ENCODE measurements at places on chromosomes 1 and 21. TPM values are rescaled to one million over a fixed set of nuclear protein-coding genes. Genes with fewer than 3 reads are reported as not detected.
A peak's percentile ranks its signal among the peaks of the same experiment; 100 is the strongest.

- peak; percentile 89 for DNase-seq
Observed at GRCh38 chr1:59926381-59927123, at the start of gene CYP2J2. Gene CYP2J2, minus strand, starts transcription at chr1:59926773. Its CDS starts 27 bp downstream, at chr1:59926746.

- no peak for DNase-seq
Observed at GRCh38 chr1:206456577-206457370, 13.5 kb upstream of the IKBKE start.

GRCh38 chr1:41101950-41102607, 80.6 kb upstream of the SLFNL1 start:
- peak; percentile 91 for DNase-seq

DNA sequence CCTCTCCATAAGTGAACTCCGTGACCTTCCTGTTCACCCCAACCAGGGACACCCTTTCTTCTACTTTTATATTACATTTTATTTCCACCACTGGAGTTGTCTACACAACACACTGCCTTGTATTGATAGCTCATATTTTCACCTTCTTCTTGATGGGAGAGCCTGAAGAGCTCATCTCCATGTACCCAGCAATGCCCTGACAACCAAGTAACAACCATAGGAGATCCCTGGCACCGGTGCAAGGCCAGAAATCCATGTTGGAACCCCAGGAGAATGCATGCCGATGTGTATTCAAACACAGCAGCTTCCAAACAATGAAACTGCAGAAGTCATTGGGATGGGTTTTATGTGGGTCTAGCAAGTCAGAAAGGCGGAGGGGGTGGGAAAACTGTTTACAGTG, 15.5 kb downstream of the TENT5C start:
- no peak for DNase-seq

DNA sequence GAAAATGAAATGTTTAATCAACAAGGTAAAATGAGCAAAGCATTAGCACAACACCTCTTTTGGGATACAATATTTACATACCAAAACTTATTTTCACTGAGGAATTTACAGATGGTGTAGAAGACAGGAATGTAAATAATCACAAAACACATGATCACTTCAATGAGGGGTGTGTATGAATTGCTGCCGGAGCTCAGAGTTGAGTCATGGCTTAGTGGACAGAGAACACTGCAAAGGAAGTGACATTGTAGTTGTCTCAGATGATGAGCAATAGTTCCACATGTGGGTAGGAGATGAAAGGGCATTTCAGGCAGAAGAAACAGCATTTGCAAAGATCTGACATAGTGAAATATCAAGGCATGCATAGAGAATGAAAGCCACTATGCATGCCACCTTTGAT, 5.6 kb upstream of the KPRP start:
- DNase-seq = no peak

- DNase-seq = no peak
Observed at GRCh38 chr1:40038697-40039096, 1.8 kb upstream of the CAP1 start.

- DNase-seq = no peak
Observed at GRCh38 chr1:4265836-4266235, 365.8 kb upstream of the C1orf174 start.

GRCh38 chr1:13764588-13765332, 64.8 kb downstream of the PRDM2 start:
- DNase-seq = no peak

- no peak for DNase-seq
Observed at GRCh38 chr1:61221642-61222041, 139.3 kb downstream of the NFIA start.

DNA sequence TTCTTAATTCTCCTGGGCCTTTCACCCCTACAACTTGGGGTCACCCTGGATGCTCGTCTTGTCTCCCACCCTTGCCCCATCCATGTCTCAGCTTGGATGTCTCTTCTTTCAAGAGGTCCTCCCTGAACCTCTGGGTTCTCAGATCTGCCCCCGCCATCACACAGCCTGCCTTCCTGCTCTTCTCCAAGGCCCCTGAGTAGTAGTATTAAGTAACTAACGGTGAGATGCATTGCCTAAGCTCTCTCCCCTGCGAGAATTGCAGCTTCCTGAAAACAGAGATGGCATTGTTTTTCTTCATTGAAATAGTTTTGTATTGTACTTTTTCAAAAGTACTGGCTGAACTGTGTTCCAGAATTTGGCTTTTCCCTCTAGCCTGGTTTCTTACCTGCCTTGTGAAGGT, 16.0 kb downstream of the MIIP start:
- no peak for DNase-seq

- DNase-seq = no peak
Observed at GRCh38 chr1:177591155-177591554, 378.7 kb downstream of the SEC16B start.

DNA sequence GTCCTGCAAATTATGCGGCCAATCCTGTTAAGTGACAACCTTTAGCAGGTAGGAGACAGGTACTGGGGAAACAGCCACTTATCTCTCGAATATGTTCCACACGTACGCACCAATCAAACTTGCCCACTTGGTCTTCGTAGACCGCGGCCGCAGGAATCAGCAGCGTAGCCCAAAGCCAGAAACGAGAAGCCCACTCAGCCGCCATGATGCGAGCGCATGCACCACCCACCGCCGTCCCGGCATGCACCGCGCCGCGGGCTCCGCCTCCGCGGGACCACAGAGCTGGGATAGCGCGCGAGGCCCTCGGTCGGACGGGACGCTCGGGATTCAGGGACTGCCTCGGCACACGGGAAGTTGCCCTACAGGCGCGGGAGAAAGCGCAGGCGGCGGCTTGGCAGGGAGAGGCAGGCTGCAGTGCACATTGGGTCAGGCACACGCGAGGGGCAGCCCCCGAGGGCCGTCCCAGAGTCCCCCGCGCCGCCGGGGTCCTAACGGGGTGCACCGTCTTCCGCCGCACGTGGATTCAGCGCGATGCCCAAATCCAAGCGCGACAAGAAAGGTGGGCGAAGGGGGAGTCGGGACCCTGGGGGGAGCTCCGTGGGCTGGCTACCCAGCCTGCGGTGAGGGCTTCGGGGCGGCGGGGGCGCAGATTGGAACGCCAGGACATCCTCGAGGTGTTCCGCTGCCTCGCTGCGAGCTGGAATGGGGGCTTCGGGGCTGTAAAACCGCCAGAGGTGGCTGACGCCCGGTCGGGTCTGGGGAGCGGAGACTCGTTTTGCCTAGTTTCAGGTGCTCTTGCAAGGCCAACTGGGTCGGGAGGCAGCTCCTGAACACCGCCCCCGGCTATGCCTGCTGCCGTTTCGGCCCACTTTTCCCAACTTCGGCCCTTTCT, at the start of the genes EMC1 and MRTO4:
TSS of gene EMC1 (minus strand) at position 220 of the 892 bp plus-strand sequence. CDS start at position 205, 15 bp downstream.
TSS of gene MRTO4 (plus strand) at position 501 of the 892 bp plus-strand sequence. CDS start at position 532, 31 bp downstream.
- DNase-seq = peak; percentile 94

- no peak for DNase-seq
Observed at GRCh38 chr1:24424207-24424606, 8.6 kb downstream of the NIPAL3 start.

- no peak for DNase-seq
Observed at GRCh38 chr1:205210756-205211168, 740 bp downstream of the DSTYK start.

GRCh38 chr1:68521286-68521685, 24.4 kb upstream of the DEPDC1 start:
- no peak for DNase-seq

- DNase-seq = no peak
Observed at GRCh38 chr21:33940164-33940880, 24.7 kb upstream of the ATP5PO start.

CRYAA gene
- not detected for total RNA-seq

DNAJC6 gene
- total RNA-seq = 6.5 TPM

RHD gene
- not detected for total RNA-seq

CDKN2C gene
- 9.8 TPM for total RNA-seq

CLK2 gene
- total RNA-seq = 24.7 TPM

C1orf185 gene
- not detected for total RNA-seq

OR2T33 gene
- not detected for total RNA-seq
